Upper lobe of left lung (tissue), 6 donors: ENCODE measurements at places on chromosomes 2 and 18. TPM values are rescaled to one million over a fixed set of nuclear protein-coding genes. Genes with fewer than 3 reads are reported as not detected.

GRCh38 chr2:38793511-38793910, 15.5 kb downstream of the GEMIN6 start:
- H3K4me3 ChIP-seq: no peak overlapping the region
- peaks cover 4% of the 10 kb centered on the region for H3K36me3 ChIP-seq
- H3K27me3 ChIP-seq: no peaks in the 10 kb centered on the region

GRCh38 chr2:11963966-11964365, 217.5 kb downstream of the LPIN1 start:
- no peaks in the 10 kb centered on the region for H3K4me1 ChIP-seq
- H3K36me3 ChIP-seq: no peaks in the 10 kb centered on the region
- no peak overlapping the region for H3K4me3 ChIP-seq
- DNase-seq: no peak

DNA sequence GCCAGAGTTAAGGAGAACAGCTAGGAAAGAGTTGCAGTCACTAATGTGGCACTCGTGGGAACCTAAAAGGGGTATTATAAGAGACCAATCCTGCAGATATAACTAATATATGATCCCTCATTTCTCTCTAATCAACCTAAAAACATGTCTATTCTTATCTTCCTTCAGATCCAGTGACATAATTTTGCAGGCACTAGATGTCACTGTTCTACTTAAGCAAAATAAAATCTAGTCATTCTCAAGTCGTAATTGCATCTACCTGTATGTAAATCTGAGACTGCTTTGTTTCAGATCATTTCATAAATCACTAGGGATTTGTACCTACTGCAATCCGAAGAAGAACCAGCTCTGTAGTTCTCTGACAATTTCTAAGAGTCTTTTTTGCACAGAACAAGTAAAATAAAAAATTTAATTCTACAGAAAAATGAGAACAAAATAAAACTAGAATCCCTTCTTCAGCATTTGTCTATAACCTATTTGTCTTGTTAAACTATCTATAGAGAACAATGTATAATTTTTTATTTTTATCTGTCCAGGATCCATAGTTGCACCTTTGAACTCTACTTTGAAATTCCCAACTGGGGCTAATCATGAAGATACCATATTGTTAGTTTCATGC, 56.5 kb upstream of the ERBB4 start:
- DNase-seq: no peak
- no peaks in the 10 kb centered on the region for H3K36me3 ChIP-seq
- no peaks in the 10 kb centered on the region for H3K27me3 ChIP-seq
- H3K27ac ChIP-seq: no peak overlapping the region
- no peaks in the 10 kb centered on the region for H3K4me1 ChIP-seq
- H3K4me3 ChIP-seq: no peak overlapping the region

- no peak for DNase-seq
- no peak overlapping the region for H3K4me3 ChIP-seq
- no peaks in the 10 kb centered on the region for H3K27me3 ChIP-seq
- no peaks in the 10 kb centered on the region for H3K36me3 ChIP-seq
Measured at GRCh38 chr2:165462443-165462842, 7.1 kb upstream of the CSRNP3 start.

DNA sequence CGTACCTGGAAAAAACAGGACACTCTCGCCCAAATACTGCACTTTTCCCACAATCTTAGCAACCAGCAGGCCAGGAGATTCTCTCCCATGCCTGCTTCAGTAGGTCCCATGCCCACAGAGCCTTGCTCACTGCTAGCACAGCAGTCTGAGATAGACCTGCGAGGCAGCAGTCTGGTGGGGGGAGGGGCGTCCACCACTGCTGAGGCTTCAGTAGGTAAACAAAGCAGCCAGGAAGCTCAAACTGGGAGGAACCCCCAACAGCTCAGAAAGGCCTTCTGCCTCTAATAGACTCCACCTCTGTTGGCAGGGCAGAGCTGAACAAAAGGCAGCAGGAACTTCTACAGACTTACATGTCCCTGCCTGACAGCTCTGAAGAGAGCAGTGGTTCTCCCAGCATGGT, 1202.8 kb upstream of the ACVR2A start:
- DNase-seq: no peak
- H3K27me3 ChIP-seq: no peaks in the 10 kb centered on the region
- no peak overlapping the region for H3K27ac ChIP-seq
- no peaks in the 10 kb centered on the region for H3K36me3 ChIP-seq
- H3K4me1 ChIP-seq: no peaks in the 10 kb centered on the region

GRCh38 chr2:39289609-39290008, 45.8 kb upstream of the CDKL4 start:
- H3K36me3 ChIP-seq: peaks cover 11% of the 10 kb centered on the region
- no peak for DNase-seq
- H3K27me3 ChIP-seq: no peaks in the 10 kb centered on the region
- H3K4me3 ChIP-seq: no peak overlapping the region

Gene C2orf78
- total RNA-seq: not detected
